Stimulated activated CD8-positive, alpha-beta memory T cell treated with anti-CD3 and anti-CD28 coated beads, Interleukin-15, amount 100 ng/mL, for 24 hours (primary cell): ENCODE measurements at places on chromosomes 12 and 14.

DNA sequence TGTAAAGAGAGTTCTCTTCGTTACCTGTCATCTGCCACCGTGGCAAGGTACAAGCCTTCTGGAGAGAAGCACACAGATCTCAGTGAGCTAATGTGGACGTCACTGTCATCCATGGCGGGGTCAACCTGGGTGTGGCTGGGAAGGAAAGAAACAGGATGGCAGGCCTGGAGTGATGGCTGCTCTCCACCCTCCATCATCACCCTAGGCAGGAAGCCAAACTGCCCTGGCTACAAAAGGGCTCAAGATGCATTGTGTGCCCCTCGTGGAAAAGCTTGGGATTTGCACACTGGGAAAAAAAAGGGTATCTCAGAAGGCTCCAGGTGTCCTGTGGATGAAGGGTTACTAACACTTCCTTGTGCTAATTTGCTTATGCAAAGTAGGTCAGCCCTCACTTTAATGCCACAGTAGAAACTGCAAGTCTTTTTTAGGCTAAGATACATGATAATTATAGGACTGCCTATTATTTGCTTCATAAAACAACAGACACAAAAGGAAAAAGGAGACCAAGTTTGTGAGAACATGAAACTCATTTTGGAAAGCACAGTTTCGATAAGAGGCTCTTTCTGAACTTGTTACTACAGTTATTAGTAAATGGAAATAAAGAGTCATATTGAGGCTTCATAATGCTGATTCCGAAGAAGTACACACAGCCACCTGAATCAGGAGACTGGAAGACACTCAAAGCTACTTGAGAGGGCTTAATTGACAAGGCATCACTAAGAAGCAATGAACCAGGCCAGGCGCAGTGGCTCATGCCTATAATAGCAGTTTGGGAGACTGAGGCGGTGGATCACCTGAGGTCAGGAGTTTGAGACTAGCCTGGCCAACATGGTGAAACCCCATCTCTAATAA, 18.9 kb downstream of the RFC5 start:
- DNase-seq: no peak

DNA sequence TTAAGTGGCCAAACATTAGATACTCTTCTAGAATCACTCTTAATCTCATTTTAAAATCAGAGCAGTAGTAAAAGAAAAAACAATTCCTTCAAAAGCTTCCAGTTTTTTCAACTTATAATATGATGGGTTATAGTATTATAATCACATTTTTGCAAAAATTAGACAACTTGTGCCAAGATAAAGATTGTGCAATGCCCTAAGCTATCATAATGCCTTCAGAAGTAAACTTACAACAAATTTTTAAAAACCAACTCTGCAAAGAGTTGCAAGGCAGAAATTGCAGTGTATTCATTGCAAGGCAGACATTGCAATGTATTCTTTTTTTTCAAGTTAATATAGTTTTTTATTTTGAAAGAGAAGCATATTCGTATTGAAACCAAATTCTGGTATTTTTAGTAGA, 47.2 kb upstream of the KITLG start:
- DNase-seq: no peak

GRCh38 chr12:69684466-69684865, 14.6 kb downstream of the BEST3 start:
- no peak for DNase-seq

- no peak for DNase-seq
These were observed 1.1 kb upstream of the ATP23 start for GRCh38 chr12:57940052-57940914.

DNA sequence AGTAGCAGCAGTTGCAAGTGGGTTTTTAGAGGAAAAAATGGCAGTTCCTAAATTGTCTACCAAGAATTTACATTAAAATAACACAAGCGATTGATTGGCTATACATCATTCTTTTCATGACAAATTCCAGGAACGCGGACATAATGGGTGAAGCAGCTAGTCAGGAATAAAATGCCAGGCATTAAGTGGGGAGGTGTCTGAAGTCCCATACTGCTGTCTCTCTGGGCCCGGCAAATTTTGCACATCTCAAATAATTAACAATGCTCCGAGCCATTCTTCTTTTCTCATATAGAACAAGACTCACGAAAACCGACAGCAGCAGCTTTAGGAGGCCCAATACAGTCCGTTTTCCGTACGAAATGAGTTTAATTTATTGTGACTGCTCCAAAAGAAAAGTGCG, 696 bp downstream of the RPL36AL start:
- DNase-seq: no peak
